ENCODE measurements at places on chromosomes 6 and 20. TPM values are rescaled to one million over a fixed set of nuclear protein-coding genes. Genes with fewer than 3 reads are reported as not detected.
A peak's percentile ranks its signal among the peaks of the same experiment; 100 is the strongest.

The MTFR2 gene
- 1.6 TPM for total RNA-seq

The PPP1R3D gene
- total RNA-seq: 13.0 TPM

The ORC3 gene
- total RNA-seq: 27.7 TPM

The TENT5A gene
- 25.2 TPM for total RNA-seq

The PACSIN1 gene
- total RNA-seq: 1.0 TPM

The CCDC170 gene
- total RNA-seq: 4.3 TPM

The SSTR4 gene
- total RNA-seq: not detected

The MROH8 gene
- total RNA-seq: 1.3 TPM

DNA sequence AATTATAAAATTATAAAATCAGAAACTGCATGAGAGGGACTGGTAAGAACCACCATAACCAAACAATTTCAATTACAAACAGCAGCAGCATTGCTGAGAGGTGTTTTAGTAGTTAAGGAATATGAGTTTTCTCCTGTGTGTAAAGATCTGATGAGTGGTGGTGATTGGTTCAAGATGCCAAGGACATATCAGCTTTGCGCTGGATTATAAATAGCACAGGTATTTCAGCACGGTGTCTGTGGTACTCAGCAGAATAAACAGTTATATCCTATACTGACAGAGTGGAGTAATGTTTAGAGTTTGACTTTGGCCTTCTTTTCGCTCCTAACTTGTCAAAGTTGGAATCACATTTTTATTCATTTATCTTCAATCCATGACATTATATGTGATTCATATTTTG is 501.0 kb downstream of the CDH26 start:
- no peak overlapping the region for H3K27ac ChIP-seq
- no peaks in the 10 kb centered on the region for H3K36me3 ChIP-seq
- no peak overlapping the region for H3K4me3 ChIP-seq
- DNase-seq: no peak
- H3K4me1 ChIP-seq: no peaks in the 10 kb centered on the region
- no peaks in the 10 kb centered on the region for H3K27me3 ChIP-seq

- no peak for DNase-seq
- peaks cover 9% of the 10 kb centered on the region for H3K4me1 ChIP-seq
- H3K4me3 ChIP-seq: peak overlapping the region; percentile 13
- H3K27ac ChIP-seq: peak overlapping the region; percentile 68
Observed at GRCh38 chr6:156634951-156635371, 142.2 kb upstream of the ARID1B start.

DNA sequence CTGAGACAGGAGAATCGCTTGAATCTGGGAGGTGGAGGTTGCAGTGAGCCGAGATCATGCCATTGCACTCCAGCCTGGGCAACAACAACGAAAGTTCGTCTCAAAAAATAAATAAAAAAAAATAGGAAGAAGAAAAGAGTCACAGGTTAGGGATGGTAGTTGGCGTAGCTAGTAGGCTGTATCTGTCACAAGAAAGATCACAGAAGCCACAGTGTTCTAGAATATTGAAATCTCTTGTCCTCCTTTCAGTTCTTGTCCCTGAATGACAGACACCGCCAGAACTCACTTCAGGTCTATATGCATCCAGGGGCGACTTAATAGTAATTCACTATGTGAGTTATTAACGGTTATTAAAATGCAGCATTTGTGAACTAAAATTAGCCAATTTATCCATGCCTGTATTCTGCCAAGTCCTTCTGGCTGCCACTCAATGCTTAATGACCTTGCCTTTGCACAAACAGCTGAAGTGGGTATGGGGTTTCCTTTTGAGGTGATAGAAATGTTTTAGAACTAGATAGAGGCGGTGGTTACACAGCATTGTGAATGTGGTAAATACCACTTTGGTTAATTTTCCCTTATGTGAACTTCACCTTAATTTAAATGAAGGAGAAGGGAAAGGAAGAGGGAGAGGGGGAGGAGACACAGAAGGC is 41.3 kb upstream of the ZMYND8 start:
- H3K27ac ChIP-seq: peak overlapping the region; percentile 27
- H3K36me3 ChIP-seq: no peaks in the 10 kb centered on the region
- H3K27me3 ChIP-seq: no peaks in the 10 kb centered on the region
- no peak overlapping the region for H3K4me3 ChIP-seq
- DNase-seq: no peak
- peaks cover 12% of the 10 kb centered on the region for H3K4me1 ChIP-seq

- no peak for DNase-seq
- no peaks in the 10 kb centered on the region for H3K36me3 ChIP-seq
- no peak overlapping the region for H3K4me3 ChIP-seq
- no peaks in the 10 kb centered on the region for H3K4me1 ChIP-seq
Observed at GRCh38 chr20:60136645-60137401, 178.6 kb downstream of the CDH26 start.

GRCh38 chr6:139932671-139933070 is 558.2 kb upstream of the CITED2 start:
- no peak overlapping the region for H3K4me3 ChIP-seq
- H3K4me1 ChIP-seq: no peaks in the 10 kb centered on the region
- H3K36me3 ChIP-seq: no peaks in the 10 kb centered on the region
- DNase-seq: no peak
- no peaks in the 10 kb centered on the region for H3K27me3 ChIP-seq

GRCh38 chr20:15333170-15333569 is 995.8 kb upstream of the FLRT3 start:
- H3K27me3 ChIP-seq: no peaks in the 10 kb centered on the region
- no peaks in the 10 kb centered on the region for H3K36me3 ChIP-seq
- H3K4me1 ChIP-seq: no peaks in the 10 kb centered on the region
- H3K4me3 ChIP-seq: no peak overlapping the region

DNA sequence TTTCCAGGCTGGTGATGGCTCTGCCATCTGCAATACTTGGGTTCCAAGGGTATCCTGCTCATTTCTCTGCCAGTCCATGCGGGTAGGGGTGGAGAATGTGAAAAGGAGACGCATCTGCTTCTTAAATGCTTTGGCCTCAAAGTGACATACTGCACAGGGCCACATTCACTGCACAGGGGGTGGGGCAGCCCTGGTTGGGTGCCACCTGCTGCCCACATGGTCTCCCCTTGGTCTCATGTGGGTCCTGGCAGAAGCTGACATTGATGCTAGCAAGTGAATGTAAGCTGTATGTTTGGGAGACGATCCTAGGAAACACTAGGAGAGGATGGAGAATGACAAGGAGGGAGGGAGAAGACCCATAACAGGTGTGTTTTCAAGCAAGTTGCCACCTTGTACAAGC is 140.9 kb downstream of the EDN3 start:
- DNase-seq: no peak
- no peaks in the 10 kb centered on the region for H3K4me1 ChIP-seq
- H3K36me3 ChIP-seq: no peaks in the 10 kb centered on the region
- H3K27ac ChIP-seq: no peak overlapping the region
- no peak overlapping the region for H3K4me3 ChIP-seq

GRCh38 chr6:52726741-52727535 is 36.3 kb downstream of the GSTA2 start:
- H3K4me1 ChIP-seq: no peaks in the 10 kb centered on the region
- no peak overlapping the region for H3K4me3 ChIP-seq
- no peak overlapping the region for H3K27ac ChIP-seq
- no peak for DNase-seq

- no peaks in the 10 kb centered on the region for H3K27me3 ChIP-seq
- no peaks in the 10 kb centered on the region for H3K36me3 ChIP-seq
- DNase-seq: no peak
- H3K27ac ChIP-seq: peak overlapping the region; percentile 3
- no peak overlapping the region for H3K4me3 ChIP-seq
Observed at GRCh38 chr6:11392778-11393507, 144.6 kb upstream of the TMEM170B start.

DNA sequence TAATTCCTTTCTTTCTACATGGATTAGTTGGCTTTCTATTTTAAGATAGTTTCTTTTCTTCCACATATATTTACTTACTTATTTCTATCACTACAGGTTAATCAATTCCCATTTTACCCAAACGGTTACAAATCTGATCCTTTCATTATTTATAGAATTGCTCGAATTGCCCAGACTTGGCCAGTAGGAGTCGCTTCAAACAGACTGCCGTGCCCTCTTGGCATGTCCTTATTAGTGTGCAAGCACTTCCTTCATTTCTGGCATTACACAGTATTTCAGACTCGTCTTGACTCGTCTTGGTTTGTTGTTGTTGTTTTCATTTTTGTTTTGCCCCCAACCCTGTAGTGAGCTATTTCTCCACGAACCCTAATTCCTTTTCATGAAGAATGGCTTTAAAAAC is 74.6 kb downstream of the SAMD3 start:
- no peak overlapping the region for H3K27ac ChIP-seq
- H3K4me1 ChIP-seq: no peaks in the 10 kb centered on the region
- H3K36me3 ChIP-seq: peaks cover 10% of the 10 kb centered on the region
- no peaks in the 10 kb centered on the region for H3K27me3 ChIP-seq

DNA sequence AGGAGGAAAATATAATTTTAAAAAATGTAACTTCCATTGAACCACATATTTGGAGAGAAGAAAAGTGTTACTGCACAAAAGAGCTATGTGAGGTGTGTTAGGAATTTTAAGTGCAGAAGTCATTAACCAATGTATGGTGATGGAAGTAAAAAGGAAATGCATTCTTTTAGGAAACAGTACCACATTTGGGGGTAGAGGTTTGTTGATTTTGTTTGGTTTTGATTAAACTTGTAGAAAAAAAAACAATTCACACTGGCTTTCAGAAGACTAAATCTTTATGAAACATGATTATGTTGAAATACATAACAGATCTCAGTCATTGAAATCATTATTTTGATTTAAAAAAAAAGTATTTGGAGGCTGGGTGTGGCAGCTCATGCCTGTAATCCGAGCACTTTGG is 1287.0 kb upstream of the GJE1 start:
- H3K36me3 ChIP-seq: no peaks in the 10 kb centered on the region
- H3K27me3 ChIP-seq: no peaks in the 10 kb centered on the region
- no peak for DNase-seq
- H3K4me1 ChIP-seq: no peaks in the 10 kb centered on the region

- no peaks in the 10 kb centered on the region for H3K36me3 ChIP-seq
- no peak overlapping the region for H3K27ac ChIP-seq
- H3K27me3 ChIP-seq: no peaks in the 10 kb centered on the region
- DNase-seq: no peak
- no peak overlapping the region for H3K4me3 ChIP-seq
- peaks cover 12% of the 10 kb centered on the region for H3K4me1 ChIP-seq
Observed at GRCh38 chr20:44247586-44248409, 690 bp downstream of the GDAP1L1 start.

DNA sequence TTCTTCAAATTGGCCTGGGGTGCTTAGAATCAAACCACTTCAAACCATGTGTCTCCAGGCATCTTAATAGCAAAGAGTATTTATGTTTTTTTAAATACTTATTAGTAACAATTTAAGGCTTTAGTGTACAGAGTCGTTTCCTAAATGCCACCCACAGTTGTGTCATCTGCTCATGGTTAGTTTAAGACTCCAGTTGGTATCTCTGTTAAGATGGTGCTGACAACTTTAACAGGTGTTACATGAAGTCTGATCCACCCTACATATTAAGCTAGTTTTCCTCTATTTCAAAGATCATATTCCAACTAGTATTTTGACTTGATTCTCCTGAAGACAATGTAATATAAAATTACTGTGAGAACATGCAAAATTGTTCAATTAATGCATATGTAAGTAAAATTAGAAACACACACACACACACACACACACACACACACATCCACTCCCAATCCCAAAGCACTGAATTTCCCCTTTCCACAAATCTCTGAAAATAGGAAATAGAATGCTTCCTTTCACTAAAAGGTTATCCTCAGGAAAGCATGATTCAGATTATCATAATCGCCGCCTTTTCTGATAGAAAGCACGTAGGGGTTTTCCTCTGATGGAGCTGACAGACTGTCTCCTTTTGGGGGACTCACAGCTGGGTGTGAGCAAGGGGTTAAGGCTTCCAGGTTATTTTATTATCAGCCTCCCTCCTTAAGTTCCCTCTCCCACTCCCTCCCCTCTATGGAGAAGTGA is 10.5 kb downstream of the CNKSR3 start:
- no peaks in the 10 kb centered on the region for H3K27me3 ChIP-seq
- peaks cover 4% of the 10 kb centered on the region for H3K4me1 ChIP-seq
- no peak for DNase-seq
- no peak overlapping the region for H3K27ac ChIP-seq
- H3K36me3 ChIP-seq: no peaks in the 10 kb centered on the region

DNA sequence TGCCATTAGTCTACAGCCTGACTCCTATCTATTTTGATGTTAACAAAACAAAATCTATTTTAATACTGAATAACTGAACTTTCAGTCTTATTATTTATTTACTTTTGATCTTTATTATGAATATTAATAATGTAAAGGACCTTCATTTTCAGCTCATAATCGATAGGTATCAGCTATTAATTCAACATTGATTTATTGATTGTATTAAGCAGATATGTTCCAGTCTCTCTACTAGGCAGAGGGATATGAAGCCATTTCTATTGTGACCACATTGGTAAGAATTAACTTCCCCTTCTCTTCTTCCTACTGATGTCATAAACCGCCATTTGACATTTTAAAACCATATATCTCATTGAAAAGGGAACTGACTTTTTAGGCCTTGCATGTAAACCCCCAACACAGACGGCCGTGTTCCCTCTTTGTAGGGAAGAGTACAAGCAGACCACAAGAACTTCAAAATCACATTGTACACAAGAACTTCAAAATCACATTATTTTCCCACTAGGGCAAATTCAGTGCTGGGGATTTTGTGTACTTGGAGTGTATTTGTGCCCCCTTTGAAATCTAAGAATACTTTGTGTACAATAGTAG is 69.5 kb upstream of the FABP7 start:
- H3K27me3 ChIP-seq: no peaks in the 10 kb centered on the region
- H3K27ac ChIP-seq: peak overlapping the region; percentile 62
- H3K4me3 ChIP-seq: no peak overlapping the region
- no peaks in the 10 kb centered on the region for H3K36me3 ChIP-seq

DNA sequence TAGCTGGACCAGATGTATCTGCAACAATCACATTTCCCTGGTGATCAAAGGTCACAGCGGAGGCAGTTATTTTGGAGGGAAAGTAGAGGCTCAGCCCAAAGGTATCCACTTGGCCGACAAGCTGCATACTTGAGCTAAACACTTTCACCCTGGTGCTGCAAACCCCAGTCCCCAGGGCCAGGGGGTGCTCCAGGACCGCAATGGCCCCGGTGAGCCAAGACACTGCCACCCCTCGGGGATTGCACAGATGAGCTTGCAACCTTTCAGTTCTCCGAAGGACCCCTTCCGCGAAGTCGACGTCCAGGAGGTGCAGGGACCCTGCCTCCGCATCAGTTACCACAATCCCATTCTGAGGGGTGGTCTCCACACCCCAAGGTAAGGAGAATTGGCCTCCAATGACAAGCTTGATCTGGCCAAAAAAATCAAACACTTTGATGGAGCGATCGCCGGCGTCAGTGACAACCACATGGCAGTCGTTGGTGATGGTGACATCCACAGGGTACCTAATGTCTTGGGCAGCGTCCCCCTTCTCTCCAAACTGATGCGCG is 823 bp downstream of the NHLRC1 start:
- no peaks in the 10 kb centered on the region for H3K36me3 ChIP-seq
- no peak for DNase-seq
- no peak overlapping the region for H3K27ac ChIP-seq
- H3K4me1 ChIP-seq: peaks cover 12% of the 10 kb centered on the region
- H3K4me3 ChIP-seq: peak overlapping the region; percentile 51
- no peaks in the 10 kb centered on the region for H3K27me3 ChIP-seq

GRCh38 chr6:25326960-25327359 is 47.8 kb downstream of the CARMIL1 start:
- no peak overlapping the region for H3K4me3 ChIP-seq
- H3K27me3 ChIP-seq: no peaks in the 10 kb centered on the region
- H3K27ac ChIP-seq: no peak overlapping the region
- peaks cover 10% of the 10 kb centered on the region for H3K4me1 ChIP-seq

Data from spleen (tissue), 13 donors.